NCI-H1105 (cell line): ENCODE measurements at places on chromosomes 3 and 15.

- no peak for DNase-seq
These were observed 19.5 kb upstream of the BSN start for GRCh38 chr3:49534581-49535441.

DNA sequence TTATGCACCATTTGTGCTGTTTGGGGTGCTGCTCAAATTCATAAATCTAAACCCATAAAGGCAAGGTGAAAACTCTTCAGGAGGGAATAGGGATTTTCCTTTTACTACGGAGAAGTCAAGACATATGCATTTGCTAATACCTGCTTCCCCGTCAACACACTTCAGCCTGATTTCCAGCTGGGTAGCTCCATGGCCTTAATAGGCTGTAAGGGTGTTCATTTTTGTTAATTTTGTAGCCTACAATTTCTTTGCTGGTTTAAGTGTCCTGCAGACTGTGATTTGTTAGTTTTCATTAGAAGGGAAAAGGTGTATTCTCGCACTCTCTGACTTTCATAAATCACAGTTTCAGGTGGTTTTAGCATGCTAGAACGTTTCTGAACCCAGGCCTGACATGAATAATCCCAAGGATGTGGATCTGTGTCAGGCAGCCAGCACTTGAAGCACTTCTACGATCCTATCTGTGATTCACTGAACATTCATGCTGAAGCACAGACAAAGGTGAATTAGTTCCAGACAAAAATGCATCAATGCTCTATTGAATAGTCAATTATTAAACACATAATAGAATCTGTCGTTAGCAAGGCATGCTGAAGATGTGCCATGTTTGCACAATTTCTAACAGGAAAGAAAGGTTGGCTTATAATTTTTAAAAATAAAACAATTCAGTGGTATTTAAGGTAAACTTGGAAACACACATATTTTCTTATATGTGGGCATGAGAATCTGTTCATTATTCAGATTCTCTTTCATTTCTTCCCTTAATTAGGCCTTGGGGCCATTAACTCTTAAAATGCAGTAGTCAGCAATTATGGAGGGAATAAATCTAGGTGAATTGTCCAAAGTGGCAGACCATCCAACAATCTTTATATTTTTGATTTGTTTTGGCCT lies 17.9 kb upstream of the NMNAT3 start:
- no peak for DNase-seq

GRCh38 chr3:28982906-28983305 lies 298.0 kb upstream of the RBMS3 start:
- no peak for DNase-seq

- DNase-seq = no peak
These were observed 3.4 kb downstream of the PP2D1 start for GRCh38 chr3:20008646-20009045.

DNA sequence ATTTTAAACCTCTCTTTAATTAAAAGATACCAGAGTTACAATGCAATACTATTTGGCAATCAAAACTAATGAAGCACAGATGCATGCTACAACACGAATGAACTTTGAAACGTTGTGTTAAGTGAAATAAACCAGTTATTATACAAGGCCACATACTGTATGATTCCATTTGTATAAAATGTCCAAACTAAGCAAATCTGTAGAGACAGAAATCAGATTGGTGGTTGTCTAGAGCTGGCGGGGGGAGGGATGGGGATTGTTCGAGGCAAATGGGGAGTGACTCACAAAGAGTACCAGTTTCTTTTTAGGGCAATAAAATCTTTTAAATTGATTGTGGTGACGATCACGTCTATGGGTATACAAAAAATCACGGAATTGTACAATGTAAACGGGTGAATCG lies 677.0 kb downstream of the NTRK3 start:
- no peak for DNase-seq

GRCh38 chr3:1717524-1717923 lies 381.1 kb upstream of the CNTN4 start:
- no peak for DNase-seq

DNA sequence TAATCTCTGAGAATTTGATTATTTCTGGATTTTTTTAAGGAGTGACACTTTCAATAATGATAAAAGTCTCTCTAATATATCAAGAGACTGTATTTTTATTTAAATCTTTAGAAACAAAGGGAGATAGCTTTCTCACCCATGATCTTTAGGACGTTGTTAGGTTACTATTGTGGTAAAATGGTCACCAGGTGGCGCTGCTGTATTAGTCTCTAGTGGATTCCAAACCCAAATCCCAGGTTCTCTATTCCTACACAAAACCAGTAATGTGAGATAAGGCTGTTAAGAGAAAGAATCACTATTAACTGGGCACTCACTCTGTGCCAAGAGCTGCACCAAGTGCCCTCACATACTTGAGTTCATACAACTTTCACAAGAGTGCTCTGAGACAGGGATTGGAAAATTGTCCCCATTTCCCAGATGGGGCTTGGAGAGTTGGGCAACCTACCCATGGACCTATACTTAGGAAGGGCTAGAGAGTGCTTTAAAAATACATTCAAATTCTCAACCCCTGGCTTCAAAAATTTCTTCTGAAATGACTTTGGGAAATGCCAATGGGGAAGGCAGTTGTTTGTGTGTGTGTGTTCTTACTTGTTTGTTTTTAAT lies 593.4 kb upstream of the TGFBR2 start:
- DNase-seq = peak; percentile 16

DNA sequence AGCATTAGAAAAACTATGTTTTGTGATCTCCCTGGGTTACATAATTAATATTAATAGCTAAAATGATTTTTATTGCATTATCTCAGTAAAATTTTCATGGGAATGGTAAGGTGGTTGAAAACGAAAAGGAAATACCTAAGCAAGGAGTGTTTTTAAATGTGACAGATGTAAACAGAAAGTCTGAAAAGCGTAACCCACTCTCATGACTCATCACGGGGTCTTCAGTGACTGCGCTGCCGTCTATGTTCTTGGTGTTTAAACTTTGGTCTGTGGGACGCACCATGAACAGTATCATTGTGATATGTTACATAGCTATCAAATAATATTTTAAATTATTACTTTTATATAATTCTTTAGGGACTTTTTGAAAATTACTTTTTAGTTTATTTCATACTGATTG lies 19.8 kb downstream of the LRCH3 start:
- no peak for DNase-seq

GRCh38 chr3:139532976-139533375 lies 6.6 kb downstream of the RBP1 start:
- DNase-seq = no peak

DNA sequence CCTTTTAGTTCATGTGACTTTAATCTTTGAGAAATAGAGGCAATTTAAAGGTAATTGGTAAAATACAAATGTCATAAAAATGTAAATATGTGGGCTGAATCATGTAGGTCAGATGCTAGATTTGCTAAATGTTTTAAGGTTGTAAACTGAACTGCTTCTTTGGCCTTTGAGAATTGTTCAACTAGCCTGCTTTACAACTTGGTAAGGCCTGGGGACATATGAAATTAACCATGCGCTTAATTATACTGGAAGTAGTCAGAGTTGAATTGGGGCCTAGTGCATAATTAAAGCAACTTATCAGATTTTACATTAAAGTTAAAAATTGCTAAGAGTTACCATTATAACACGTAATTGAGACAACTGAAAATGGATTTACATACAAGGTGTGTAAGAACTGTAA lies 21.0 kb upstream of the TMEM45A start:
- DNase-seq = no peak

DNA sequence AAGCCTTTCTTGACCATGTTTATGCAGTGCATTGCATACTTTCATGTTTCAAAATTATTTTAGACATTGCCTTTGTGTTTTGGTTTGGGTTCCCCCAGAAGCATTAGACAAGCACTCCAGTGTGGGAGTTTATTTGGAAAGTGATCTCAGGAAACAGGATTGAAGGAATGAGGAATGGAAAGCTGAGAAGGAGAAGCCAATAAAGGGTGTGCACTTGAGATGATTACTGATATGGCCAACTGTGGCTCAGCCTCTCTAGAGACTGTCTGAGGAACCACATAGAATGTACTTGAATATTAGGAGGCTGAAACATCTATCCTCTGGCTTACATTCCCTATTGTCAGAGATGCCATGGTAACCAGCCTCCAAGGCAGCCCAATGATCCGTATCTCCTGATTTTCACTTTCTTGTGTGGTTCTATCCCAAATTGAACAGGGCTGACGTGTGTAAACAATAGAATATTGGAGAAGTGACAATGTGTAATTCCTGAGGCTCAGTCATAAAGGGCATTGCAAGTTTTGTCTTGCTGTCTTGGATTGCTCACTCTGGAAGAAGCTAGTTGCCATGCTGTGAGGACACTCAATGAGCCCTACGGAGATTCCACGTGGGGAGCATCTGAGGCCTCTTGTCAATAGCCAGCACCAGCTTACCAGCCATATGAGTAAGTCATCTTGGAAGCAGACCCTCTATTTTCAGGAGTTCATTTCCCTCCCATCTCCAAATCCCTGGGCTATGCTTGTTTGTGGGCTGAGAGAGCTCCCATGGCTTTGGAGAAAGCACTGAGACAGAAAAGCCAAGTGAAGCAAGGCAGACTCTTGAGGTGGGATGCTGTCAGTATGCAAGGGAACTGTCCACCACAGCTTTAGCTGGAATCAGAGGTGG lies 84.7 kb downstream of the SCN11A start:
- DNase-seq = no peak

DNA sequence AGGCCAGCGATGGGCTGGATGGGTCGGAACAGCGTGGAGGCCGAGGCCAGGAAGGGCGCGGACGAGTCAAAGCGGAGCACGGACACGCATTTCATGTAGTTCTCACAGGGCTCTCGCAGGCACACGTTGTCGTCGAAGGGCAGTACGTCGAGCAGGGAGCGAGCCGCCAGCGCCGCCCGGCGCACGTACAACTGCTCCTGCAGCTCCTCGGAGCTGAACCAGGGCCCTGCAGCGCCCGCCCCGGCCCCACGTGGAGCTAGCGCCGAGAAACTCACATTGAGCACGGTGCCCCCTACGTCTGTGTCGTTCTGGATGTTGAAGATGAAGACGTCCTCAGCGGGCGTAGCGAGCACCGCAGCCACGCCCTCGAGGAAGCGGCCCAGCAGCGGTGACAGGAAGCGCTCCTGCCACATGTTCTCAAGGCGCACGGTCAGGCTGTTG lies 5.8 kb downstream of the CELSR3 start:
- no peak for DNase-seq

DNA sequence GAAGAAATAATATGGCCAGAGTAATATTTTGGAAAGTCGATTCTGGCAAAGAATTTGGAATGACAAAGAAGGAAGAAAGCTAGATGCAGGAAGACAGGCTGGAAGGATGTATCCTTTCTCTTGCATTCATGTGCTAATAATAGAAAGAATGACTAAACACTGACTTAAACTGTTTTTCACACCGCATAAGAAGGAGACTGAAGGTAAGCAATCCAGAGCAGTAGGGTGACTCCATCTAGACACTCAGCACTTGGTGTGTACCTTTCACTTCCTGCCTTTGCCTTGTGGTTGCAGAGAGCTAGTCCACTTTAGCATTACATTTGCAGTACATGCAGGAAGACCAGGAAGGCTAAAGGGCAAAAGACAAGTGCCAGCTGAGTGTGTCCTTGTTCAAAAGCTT lies 234.6 kb downstream of the RBMS3 start:
- DNase-seq = no peak

DNA sequence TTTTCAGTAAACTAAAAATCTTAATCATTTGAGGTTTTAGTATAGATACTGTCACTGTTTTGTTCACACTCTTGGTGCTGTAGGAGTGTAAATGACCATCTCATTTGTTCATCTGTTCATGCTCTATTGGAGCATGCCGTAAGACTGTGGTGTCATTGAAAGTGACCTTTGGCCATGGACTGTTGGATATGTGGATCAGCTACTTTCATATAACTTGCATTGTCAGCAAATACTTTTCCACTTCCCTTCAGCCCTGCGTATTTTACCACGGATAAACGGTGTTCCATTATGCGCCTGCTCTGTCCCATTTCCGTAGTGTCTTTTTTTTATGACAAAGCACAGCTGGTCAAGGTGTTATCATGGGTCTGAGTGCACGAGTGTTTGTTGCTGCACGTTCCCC lies 32.6 kb upstream of the SENP5 start:
- DNase-seq = no peak

DNA sequence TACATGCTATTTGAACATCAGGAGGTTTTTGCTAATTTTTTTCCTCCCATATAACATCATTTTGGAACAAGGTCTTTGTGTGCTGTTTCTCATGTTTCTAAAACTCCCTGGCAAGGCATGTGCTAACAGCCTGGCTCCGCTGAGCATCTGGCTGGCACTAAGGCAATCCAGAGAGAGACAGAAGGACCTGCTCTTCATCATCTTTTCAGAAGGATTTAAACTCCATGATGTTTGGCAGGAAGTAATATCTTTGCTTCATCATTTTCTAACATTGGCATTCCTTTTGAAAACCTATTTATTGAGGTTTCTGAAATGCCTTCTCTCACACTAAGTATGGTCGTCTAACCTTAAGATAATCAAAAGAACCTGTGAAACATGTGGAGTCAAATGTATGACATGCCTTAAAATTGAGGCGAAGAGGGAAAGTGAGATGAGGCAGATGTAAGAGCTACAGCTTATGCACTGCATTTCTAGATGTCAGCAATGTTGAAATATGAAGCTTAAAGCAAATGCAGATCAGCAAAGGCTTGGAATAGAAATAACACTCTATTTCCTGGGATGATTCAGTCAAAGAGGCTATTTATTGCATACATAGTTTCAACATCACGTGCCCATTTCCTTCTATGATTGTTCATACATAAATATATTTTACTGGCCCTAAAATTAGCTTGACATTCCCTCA lies 592.0 kb downstream of the ZNF385D start:
- no peak for DNase-seq

- no peak for DNase-seq
These were observed 6.0 kb downstream of the DIPK2A start for GRCh38 chr3:143977341-143978262.

GRCh38 chr3:104526901-104527401 lies 839.8 kb upstream of the ALCAM start:
- no peak for DNase-seq

- DNase-seq = no peak
These were observed 27.8 kb upstream of the FLNB start for GRCh38 chr3:57980416-57980815.

DNA sequence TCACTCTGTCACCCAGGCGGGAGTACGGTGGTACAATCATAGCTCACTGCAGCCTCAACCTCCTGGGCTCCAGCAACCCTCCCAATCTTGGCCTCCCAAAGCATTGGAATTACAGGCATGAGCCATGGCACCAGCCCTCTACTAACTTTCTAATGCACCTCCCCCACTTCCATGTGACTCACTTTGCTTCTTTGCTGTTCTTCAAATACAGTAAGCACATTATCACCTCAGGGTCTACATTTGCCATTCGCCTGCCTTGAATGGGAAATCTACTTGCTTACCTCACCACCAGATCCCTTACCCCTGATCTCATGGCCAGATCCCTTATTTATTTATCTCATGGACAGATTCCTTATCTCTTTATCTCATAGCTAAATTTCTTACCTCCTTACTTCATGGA lies 235.3 kb downstream of the KCNMB2 start:
- DNase-seq = no peak

GRCh38 chr3:108302570-108302969 lies 6.2 kb downstream of the HHLA2 start:
- DNase-seq = no peak

- no peak for DNase-seq
These were observed 98.1 kb downstream of the CADPS start for GRCh38 chr3:62777130-62777529.

GRCh38 chr3:190585805-190586630 lies 72.1 kb downstream of the IL1RAP start:
- no peak for DNase-seq
